ENCODE measurements at places on chromosomes 11 and 22.

- no peak for DNase-seq
Measured at GRCh38 chr11:108117746-108118371, 3.5 kb upstream of the ACAT1 start.

GRCh38 chr11:15943418-15944197 is 412.7 kb downstream of the SOX6 start:
- DNase-seq: no peak

- no peak for DNase-seq
Measured at GRCh38 chr11:64661146-64661545, 61.9 kb downstream of the NRXN2 start.

- DNase-seq: no peak
Measured at GRCh38 chr11:80771017-80771416, 1330.2 kb upstream of the TENM4 start.

DNA sequence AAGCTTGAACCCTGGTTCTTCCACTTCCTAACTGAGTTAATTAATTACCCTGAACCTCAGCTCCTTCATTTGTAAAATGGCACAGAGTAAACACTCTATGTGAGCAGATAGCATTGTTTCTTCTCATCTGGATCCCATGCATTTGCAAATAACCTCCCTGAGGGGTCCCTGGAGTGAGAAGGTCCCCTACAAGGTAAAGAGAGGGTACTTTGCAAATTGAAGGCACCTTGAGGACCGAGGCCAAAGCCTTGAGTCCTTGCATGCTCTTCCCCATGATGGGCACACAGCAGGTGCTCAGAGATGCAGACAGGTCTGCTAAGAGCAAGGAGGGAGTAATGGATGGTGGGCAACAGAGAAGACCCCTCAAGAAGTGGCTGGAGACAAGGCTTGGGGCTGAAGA is 33.2 kb downstream of the OTOG start:
- DNase-seq: no peak

DNA sequence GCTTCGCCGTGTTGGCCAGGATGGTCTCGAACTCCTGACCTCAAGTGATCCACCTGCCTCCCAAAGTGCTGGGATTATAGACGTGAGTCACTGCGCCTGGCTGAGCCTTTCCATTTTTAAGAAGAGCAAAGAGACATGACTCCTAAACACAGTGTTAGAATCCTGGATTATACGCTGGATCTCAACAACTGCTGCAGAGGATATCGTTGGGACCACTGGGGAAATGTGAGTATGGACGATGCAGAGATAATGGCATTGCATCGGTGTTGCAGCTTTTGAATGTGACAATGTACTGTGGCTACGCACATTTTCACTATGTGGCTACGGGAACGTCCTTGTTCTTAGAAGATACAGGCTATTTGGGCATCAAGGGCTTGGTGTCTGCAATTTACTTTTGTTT is 6.2 kb downstream of the MRGPRF start:
- no peak for DNase-seq

- DNase-seq: no peak
Measured at GRCh38 chr11:72190631-72191071, 1.3 kb upstream of the FOLR1 start.

DNA sequence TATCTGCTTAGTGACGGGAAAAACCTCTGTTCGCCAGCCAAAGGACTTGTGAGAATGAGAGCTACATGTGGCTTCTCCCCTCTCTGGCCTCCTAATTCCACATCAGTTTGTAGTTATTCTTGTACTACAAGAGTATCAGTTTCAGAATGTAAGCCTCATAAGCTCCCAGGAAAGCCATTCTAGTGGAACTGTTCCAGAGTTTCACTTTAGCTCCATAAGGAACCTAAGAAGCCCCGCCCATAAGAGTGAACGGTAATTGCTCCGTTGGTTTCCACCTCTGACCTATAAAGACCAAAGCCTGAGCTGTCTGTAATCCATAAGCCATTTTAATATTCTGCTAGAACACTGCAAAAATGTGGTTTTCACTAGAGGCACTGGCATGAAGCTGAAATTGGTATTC is 53.0 kb downstream of the SIK3 start:
- no peak for DNase-seq

DNA sequence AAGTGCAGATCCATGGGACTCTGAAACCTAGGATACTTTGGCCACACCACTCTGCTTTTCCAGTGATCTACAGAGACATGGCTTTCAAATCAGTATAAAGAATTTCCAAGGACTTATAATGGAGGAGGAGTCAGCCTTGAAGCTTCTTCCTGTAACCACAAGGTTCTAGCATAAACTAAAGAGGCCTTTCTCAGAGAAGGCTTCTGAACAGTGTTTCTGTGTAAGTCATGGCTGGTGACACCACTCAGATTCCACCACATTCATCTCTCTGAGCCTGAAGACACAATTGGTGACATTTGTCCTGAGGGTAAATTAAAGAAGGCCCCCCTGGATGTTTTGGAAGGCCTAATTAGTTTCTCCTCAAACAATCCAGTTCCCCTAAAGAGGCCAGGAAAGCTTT is 29.0 kb upstream of the ADORA2A start:
- DNase-seq: no peak

DNA sequence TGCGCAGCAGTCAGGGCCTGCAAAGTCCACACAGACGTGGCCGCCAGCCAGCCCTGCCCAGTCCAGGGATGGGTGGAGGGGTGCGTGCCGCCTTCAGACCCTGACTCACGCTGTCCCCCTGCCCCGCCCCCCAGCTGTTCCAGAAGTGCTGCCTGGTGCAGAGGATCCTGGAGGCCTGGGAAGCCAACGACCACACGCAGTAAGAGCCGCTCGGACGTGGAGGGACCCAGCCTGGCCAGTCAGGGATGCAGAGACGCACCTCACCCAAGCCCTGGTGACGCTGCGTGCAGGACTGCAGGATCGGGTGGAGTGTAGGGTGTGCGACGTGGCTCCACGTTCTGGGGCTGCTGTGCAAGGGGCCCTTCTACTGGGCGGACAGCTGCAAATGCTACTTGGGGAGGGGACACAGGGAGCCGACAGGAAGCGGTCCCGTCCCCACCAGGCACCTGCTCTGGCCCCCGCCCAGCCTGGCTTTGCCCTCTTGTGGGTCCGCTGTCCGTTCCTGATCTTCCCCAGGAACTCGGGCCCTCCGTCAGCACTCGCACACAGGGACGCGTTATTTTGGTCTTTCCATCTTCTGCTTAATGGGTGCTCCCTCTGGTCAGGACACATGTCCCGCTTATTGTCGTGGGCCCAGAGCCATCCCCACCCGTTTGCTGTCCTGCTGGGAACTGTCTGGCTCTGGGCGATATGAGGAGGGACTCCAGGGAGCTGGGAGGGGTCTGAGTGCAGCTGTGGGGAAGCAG is 42.5 kb downstream of the SBF1 start:
- no peak for DNase-seq

DNA sequence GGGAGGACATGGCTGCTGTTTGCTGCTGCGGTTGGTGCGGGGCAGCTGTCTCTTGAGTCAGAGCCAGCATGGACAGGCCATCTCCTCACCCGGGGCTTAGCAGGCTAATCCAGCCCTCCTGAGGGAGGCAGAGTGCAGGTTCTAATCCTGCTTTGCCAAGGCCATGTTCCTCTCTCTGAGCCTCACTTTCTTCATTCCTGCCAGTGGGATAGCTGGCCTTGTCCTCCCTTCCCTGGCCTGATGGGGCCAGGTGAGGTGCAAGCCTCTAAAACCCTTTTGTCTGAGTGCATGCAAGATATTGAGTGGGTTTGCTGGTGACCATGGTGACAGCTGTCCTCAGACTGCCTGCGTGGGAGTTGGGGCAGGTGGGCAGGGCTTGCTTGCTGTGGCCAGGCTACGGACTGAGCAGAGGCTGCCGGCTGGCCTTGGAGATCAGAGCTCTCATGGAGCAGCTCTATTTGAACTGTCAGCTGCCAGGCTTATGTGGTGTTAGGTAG is 3.6 kb downstream of the USP35 start:
- no peak for DNase-seq

DNA sequence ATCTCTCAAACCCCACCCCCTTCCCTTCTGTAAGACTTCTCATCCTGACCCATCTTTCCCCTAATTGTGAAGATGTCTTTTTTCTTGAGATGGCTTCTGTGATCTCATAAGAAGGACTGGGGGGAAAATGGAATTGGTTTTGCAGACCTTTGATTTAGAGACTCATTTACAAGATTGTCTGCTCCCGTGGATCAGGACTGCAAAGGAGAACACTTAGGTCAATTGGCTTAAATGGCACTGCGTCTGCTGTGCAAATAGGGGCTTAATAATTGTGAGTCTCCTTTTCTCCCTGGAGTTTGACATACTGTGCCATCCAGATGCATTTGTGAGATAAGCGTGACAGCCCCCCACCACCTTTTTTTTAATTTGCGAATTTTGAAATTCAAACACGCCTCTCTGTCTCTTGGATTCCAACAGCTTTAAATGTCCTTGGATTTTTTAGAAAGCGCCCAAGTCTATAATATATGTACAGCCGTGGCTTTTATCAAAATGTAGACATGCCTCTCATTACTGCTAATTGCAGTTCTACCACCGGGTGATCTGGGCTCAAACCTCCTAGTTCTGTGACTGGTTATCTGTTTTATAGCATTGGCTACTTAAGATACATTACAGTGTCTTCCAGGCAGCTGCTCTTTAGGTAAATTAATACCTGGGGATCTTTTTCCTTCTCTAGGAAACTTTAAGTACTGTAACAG is 150.0 kb downstream of the DBX1 start:
- no peak for DNase-seq

- DNase-seq: no peak
Measured at GRCh38 chr22:19019029-19019678, 83.1 kb upstream of the PRODH start.

GRCh38 chr22:48703265-48703941 is 1124.3 kb downstream of the BRD1 start:
- DNase-seq: no peak

DNA sequence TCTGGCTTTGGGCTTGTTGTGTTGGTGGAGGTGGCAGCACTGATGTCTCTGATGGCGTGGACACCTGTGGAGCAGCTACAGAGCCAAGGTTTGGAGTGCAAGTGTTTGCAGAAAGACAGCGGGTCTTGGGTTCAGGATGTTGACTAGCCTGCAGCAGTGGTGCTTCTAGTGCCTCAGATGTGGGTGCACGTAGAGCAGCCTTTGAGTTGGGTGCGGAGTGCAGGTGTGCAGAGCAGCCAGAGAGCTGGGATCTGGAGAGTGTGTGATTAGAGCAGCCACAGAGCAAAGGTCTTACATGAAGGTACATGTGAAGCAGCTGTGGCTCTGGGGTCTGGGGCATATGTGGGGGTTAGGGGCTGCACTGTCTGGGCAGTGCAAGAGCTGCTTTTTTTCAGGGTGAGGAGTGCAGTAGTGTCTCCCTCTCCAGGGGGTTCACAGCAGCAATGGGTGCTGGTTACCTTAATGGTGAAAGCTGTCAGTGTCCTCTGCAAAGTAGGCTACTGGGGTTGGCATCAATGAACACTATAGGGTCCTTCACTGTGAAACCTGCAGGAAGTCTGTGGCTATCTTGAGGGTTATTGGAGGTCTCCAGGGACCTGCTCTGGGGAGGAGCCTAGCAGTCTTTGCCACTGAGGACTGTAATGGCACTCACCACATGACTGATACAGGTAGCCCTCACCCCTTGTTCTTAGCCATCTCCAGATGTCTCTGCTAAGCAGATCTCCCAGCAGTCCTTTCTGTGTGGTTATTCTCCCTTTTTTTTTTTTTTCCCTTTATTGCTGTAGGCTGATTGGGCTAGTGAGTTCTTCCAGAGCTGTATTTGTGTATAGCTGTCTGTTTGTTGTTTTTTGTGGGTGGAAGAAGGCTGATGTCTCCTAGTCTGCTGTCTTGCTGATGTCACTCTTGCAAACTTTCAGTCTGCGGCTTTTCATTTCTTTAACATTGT is 14.3 kb downstream of the BIRC2 start:
- no peak for DNase-seq

- DNase-seq: no peak
Measured at GRCh38 chr11:128476729-128477128, 110.6 kb downstream of the ETS1 start.

DNA sequence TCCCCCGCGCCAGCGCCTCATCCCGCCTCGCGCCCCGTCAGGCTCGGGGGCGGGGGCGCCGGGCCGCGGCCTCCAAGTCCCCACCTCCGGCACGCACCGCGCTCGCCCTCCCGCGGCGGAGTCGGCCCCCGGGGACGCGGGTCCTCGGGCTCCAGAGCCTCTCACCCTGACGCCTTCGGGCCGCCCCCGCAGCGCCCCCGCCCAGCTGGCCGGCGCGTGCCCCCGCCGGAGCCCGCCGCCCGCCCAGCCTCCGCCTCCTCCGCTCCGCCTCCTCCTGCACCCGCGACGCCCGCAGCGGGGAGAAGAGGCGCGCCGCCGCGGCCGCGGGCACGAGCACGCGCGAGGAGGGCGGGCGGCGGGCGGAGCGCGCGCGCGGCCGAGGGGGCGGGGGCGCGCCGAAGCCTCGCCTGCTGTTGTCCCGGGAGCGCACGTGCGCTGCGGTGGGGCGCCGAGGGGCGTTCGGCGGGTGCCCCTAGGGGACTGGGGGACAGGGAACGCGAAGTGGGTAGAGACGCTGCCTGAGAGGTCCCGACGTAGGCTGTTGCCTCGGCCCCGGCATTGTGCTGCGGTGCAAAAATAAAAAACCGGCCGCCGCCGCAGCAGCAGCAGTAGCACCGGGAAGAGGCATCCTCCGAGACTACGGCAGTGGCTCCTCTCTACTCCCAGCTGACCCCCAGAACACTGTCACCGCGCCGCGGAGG is 87.4 kb upstream of the ARHGAP32 start:
- DNase-seq: peak; percentile 49

GRCh38 chr11:116948391-116948790 is 111.0 kb upstream of the APOA1 start:
- DNase-seq: no peak

- DNase-seq: no peak
Measured at GRCh38 chr11:118749429-118749828, 41.5 kb downstream of the DDX6 start.

DNA sequence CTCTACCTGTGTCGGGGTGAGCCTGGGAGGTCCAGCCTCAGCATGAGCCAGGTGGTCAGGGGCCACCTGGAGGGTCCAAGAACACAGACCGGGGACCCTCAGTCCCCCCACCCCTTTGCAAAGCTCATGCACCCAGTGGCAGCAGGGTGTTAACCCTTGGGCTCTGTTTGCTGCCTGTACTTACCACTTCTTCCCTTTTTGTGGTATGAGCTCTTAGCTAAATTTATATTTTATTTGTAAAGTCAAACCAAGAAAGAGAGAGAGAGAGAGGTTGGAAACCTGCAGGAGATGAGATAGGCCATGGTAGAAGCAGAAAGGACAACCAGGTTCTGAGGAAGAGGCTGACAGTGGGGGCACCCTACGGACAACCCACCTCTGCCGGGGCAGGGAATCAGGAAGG is 29.9 kb downstream of the IL10RA start:
- DNase-seq: no peak

DNA sequence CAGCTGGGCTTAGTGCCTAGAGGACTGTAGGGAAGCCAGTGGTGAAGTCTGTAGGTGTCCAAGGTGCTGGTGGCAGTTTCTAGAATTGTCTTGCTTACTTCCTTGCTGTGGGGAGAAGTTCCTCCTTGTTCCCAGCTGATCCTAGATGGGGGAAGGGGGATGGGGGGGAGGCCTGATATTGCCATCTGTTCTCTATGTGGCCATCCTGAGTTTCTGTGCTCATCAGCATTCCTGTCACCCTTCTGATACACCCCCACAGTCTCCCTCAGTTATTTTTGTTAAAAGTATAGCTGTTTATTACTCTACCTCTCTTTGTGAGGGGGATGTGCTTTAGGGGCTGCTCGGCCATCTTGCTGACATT is 36.5 kb downstream of the MADD start:
- DNase-seq: no peak
